DND-41 (cell line): ENCODE measurements at places on chromosomes 5 and 9.

GRCh38 chr9:28293369-28294090 is 720.2 kb upstream of the C9orf72 start:
- H3K27me3 ChIP-seq, result no peaks in the 10 kb centered on the region
- H3K27ac ChIP-seq, result no peak overlapping the region
- H3K4me1 ChIP-seq, result no peaks in the 10 kb centered on the region
- H3K4me3 ChIP-seq, result no peak overlapping the region
- H3K36me3 ChIP-seq, result no peaks in the 10 kb centered on the region
- DNase-seq, result no peak

DNA sequence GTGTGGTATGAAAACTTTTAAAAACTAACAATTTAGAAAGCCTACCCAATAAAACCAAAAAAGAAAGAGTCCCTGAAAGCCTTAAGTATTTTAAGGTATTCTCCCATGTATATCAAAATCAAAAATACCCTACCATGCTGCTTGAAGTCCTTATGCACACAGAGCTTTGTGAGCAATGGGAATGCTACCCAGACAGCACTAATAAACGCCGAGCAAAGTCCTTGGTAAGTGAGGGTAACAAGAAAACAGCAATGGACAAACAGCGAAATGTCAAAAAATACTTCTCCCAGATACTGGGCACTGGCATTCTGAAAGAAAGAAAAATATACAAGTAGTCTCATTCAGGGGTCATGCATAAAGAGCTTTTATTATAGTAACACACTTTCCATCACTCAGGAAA is 27.4 kb downstream of the ERMP1 start:
- H3K27me3 ChIP-seq, result no peaks in the 10 kb centered on the region
- H3K4me1 ChIP-seq, result no peaks in the 10 kb centered on the region
- H3K36me3 ChIP-seq, result peaks cover 7% of the 10 kb centered on the region; the same call in 1 of the 2 replicates
- DNase-seq, result no peak
- no peak overlapping the region for H3K27ac ChIP-seq

DNA sequence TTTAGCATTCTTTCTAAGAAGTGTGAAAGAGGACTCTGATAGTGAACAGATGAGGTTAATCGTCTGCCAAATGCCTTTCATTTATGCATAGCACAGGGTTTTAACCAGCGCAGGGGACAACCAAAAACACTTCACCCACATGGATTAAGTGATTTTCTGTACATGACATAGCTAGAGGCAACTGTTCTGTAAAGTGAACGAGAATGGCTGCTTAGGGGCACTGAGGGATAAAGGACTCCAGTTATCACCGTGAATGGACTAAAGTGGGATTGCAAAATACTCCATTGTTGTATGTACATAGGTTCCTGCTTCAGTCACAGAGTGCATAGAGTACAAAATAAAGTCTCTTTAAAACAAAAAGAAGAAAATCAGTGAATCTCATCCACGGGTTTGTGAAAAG is 456.8 kb downstream of the DMAC1 start:
- no peaks in the 10 kb centered on the region for H3K4me1 ChIP-seq
- DNase-seq, result no peak
- H3K27me3 ChIP-seq, result no peaks in the 10 kb centered on the region
- H3K27ac ChIP-seq, result no peak overlapping the region
- H3K36me3 ChIP-seq, result no peaks in the 10 kb centered on the region

DNA sequence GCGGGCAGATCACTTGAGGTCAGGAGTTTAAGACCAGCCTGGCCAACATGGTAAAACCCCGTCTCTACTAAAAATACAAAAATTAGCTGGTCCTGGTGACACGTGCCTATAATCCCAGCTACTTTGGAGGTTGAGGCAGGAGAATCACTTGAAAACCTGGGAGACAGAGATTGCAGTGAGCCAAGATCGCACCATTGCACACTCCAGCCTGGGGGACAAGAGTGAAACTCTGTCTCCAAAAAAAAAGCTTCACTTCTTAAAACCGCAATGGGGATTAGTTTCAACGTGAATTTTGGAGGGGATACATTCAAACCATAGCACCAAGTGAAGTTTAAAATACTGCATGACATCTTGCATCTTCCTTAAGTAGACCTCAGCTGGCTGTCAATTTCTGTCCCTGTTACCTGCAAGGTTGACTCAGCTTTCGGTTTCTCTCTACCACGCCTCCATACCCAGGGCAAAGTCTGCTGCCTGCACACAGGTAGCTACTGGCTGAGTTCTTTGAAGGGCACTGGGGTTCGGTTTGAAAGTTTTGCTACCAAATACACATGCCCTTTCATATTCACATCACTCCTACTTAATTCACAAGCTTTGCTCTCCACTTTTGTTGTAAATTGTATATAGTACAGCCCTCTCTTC is 69.3 kb downstream of the KIAA1958 start:
- H3K36me3 ChIP-seq, result no peaks in the 10 kb centered on the region; the same call in 1 of the 2 replicates
- H3K4me3 ChIP-seq, result no peak overlapping the region
- no peaks in the 10 kb centered on the region for H3K4me1 ChIP-seq
- no peak overlapping the region for H3K27ac ChIP-seq

DNA sequence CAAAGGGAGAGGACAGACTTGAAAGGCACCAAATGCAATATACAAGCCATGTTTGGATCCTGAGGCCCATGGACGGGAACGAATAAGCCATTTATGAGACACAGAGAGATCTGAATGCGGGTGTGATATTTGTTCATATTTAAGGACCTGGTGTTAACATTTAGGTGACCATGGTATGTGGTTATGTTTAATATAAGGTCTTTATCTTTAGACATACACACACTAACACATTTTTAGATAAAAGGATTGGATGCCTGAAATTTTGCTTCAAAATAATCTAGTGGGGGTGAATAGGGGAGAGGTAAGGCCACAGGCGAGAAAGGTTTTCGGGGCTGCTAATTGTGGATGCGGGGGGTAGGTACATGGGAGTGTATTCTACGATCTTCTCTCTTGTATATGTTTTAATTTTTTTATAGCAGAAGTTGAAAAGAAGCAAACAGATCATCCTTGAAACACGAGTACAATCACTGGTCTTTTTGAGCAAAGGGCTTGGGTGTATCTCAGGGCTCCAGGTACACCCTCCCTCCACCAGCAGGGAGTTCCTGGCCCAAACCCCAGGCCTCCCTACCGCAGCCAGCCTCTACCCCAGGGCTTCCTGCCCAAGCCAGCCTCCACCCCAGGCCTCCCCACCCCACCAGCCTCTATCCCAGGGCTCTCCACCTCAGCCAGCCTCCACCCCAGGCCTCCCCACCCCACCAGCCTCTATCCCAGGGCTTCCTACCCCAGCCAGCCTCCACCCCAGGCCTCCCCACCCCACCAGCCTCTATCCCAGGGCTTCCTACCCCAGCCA is 12.2 kb downstream of the AKNA start:
- no peaks in the 10 kb centered on the region for H3K27me3 ChIP-seq
- H3K27ac ChIP-seq, result peak overlapping the region; percentile 96
- peaks cover 81% of the 10 kb centered on the region for H3K36me3 ChIP-seq
- H3K4me3 ChIP-seq, result no peak overlapping the region

GRCh38 chr5:5156471-5157082 is 16.4 kb downstream of the ADAMTS16 start:
- no peak overlapping the region for H3K27ac ChIP-seq
- H3K4me1 ChIP-seq, result no peaks in the 10 kb centered on the region
- no peak for DNase-seq
- H3K36me3 ChIP-seq, result no peaks in the 10 kb centered on the region
- peaks cover 14% of the 10 kb centered on the region for H3K27me3 ChIP-seq

GRCh38 chr5:86143837-86144236 is 473.9 kb upstream of the COX7C start:
- H3K36me3 ChIP-seq, result no peaks in the 10 kb centered on the region
- H3K4me3 ChIP-seq, result no peak overlapping the region
- H3K27me3 ChIP-seq, result no peaks in the 10 kb centered on the region
- no peaks in the 10 kb centered on the region for H3K4me1 ChIP-seq
- DNase-seq, result no peak

- H3K4me1 ChIP-seq, result peaks cover 5% of the 10 kb centered on the region
- no peak for DNase-seq
- no peaks in the 10 kb centered on the region for H3K36me3 ChIP-seq
- H3K27ac ChIP-seq, result no peak overlapping the region
- H3K27me3 ChIP-seq, result no peaks in the 10 kb centered on the region
- no peak overlapping the region for H3K4me3 ChIP-seq
Measured at GRCh38 chr5:94228791-94229190, 389.6 kb downstream of the KIAA0825 start.
